Lung (tissue), 17 donors: ENCODE measurements at places on chromosomes 1 and 21.

GRCh38 chr1:225911191-225912130 lies 12.6 kb downstream of the PYCR2 start:
- DNase-seq = peak; percentile 77

DNA sequence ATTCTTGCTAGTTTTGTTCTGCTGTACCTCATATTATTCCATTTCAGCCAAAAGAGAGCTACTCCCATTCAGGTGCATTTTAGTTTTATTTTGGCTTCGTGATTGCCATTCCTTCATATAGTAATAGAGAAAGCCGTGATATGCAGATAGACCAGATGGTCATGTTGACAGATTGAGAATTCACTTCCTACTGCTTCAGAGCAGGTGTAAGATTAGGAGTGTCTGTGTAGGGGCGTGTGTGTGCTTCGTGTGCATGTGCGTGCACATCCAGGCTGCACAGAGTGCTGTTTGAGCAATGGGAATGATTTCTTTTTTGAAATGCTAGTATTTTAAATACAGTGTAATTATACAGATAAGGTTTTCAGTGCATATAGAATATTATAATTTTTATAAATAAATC lies 10.3 kb downstream of the NFIA start:
- DNase-seq = no peak

DNA sequence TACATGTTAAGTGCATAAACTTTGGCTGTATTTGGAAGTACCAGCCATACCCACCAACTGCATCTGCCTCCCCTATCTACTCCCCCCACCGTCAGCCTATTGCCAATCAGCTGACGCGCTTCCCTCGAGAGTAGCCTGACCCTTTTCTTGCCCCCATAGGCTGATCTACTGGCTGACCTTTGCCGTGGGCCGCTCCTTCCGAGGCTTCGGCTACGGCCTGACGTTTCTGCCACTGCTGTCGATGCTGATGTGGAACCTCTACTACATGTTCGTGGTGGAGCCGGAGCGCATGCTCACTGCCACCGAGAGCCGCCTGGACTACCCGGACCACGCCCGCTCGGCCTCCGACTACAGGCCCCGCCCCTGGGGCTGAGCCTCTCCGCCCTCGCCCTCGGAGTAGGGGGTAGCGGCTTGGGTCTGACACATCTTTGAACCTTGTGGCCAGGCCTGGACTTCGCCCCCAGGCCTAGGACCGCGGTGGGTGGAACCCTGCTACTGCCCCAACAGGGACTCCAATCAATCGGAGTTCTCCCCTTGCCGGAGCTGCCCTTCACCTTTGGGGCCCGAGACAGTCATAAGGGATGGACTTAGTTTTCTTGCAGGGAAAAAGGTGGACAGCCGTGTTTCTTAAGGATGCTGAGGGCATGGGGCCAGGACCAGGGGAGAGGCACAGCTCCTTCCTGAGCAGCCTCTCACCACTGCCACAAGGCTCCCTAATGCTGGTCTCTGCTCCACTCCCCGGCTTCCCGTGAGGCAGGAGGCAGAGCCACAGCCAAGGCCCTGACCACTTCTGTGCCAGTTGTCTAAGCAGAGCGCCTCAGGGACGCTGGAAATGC lies 4.0 kb downstream of the GLMP start:
- peak; percentile 77 for DNase-seq

DNA sequence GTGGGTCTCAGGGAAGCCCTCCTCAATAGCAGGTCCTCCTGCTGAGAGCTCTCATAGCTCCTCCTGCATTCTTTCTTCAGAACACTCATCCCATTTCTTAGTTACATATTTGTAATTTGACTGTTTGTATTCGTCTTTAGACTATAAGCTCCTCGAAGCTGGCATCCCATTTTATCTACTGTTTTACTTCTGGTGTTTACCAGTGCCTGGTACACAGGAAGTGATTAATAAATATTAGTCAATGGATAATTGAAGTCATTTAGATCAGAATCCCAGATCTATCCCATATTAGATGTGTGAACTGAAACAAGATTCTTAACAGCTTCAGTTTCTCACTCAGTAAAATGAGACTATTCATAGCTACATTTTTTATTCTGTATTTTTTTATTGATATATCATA lies 88.7 kb downstream of the PLPP3 start:
- no peak for DNase-seq

DNA sequence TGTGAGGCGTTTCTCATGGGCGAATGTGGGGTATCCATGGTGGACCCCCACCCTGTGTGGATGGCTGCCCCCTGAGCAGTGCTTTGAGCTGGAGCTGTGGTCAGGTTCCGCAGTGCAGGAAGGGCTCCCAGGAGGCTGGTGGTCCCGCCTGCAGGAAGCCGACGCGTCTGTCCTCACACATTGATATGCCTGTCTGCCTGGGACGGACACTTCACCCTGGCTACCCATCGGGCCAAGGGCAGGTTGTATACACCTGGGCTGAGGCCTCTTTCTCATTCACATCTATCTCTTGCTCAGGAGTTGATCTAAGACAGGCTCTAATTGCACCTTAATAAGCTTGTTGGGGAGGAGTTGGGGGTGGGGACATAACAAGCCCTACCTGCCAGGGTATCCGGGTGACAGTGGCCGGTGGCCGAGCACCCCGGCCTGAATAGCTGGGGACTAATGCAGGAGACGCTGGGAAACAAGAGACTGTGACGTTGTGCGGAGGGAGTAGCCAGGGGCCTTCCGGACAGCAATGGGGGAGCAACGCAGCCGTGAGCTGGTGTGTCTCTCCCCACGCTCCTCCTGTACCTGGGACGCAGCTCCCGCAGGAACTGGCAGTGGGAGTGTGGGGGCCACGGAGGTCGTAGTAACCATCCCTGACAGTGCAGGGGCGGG lies 21.7 kb downstream of the PDXK start:
- DNase-seq = peak; percentile 68

DNA sequence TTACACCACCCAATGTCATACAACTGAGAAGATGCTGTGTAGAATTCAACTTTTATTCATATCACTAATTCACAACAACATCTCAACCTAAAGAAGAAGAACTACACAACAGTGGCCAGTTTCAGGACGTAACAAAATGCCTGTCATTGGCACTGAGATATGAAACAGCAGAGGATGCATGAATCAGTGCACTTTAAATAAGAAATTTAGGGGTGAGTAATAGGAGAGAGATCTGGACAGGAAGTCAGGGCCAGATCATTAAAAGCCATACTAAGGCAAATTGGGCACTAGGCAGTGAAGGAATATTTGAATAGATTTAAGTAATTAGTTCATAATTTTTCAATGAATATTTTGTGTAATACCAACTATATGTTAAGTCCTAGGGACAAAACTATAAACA lies 510.5 kb downstream of the PLPP3 start:
- no peak for DNase-seq

GRCh38 chr1:94299627-94300553 lies 62.5 kb upstream of the ARHGAP29 start:
- DNase-seq = peak; percentile 61

- peak; percentile 74 for DNase-seq
These were observed 29.1 kb upstream of the GRHL3 start for GRCh38 chr1:24289937-24290595.

DNA sequence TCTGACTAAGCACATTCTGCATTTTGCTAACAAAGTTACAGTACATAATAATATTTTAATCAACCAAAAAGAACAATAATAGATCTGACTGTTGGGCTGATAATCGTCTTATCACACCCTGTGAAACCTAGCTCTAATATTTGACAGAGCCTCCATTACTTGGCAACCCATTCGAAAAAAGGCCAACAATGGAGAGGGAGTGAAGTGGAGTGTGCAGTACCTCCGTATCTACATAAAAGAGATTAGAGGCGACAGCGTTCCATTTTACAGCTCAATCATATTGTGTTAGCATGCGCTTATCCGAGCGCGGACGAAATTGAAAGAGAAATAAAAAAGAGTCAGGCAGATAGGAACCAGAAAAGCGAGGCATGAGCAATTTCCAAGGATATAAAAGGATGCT lies 137.3 kb upstream of the USH2A start:
- no peak for DNase-seq

- DNase-seq = peak; percentile 44
These were observed 134.7 kb downstream of the DMRTB1 start for GRCh38 chr1:53593758-53594380.

- no peak for DNase-seq
These were observed 296.0 kb downstream of the PTPRU start for GRCh38 chr1:29532285-29532684.

DNA sequence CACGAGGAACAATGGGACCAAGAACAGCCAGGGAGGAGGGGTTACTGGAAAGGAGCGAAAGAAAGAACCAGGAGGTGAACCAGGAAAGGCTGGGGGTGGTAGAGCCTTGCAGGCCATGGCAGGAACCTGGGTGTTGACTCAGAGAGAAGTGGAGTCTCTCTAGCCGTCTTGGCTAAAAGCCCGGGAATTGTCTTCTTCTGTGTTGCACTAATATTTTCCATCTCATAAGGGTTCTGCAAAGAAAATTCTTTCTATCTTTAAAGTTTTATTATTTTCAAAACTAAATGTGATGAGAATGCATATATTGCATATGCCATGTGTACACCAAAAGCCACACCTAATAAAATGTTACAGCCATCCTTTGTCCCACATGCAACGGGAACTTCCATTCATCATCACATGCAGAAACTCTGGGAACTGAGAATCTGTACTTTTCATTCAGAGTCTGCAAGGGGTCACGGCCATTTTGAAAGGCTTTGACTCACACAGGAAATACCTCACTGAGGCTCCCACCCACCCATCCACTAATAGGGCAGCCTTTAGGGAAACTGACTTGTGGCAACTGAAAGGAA lies 38.0 kb downstream of the ERG start:
- no peak for DNase-seq

GRCh38 chr1:153532181-153532580 lies 3.6 kb downstream of the S100A6 start:
- no peak for DNase-seq

GRCh38 chr1:20052386-20052785 lies 17.6 kb upstream of the PLA2G5 start:
- no peak for DNase-seq

DNA sequence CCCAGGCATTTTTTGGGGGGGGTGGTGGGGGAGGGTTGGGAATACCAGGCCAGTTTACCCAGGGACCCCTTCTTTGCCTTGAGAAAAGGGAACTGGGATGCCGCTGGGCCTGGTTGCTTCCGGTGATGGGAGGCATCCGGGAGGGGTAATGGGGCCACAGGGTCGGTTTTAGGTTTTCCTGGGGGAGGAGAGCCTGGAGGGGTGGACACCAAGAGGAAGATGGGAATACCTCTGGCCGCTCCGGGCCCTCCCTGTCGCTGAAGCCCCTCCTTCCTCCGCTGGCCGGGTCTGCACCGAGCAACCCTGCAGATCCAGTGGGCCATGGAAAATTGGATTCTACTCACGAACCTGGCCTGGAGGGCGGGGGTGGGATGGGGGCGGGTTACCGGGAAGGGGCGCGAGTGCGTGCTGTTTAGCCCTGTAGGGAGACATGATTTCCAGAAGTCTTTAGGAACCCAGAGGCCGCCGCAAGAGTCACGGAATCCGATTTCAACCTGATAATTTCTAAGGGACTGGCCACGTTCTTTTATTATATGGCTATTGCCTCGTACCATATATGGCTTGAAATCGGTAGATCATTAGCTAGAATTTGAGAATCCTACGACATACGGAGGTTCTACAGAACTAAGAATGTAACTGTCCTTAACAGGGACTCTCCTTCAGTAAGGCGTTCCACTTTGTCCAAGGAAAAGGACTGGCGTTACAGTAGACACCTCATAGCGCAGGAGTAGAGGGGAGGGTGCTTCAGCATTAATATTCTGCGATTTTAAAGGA lies 749 bp downstream of the AKIRIN1 start:
- peak; percentile 68 for DNase-seq

- DNase-seq = peak; percentile 16
These were observed 126.8 kb upstream of the COL6A1 start for GRCh38 chr21:45854690-45855247.

DNA sequence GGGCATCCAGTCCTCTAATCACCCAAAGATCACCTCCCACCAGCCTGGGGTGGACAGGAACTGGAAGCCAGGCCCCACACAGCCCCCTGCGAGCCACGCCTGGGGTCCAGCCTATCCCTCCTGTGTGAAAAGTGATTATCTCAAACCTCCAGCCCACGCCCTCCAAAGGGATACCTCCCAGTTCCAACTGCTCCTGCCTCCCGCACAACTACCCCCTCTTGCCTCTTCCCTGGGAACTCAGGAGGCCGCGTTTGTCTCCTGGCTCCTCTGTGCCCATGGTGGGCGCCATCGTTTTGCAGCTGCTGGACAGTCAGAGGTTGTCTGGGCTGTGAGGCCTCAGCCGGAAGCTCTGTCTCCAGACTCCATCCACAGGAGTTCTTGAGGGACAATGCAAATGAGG lies 305.9 kb downstream of the AJAP1 start:
- DNase-seq = no peak

DNA sequence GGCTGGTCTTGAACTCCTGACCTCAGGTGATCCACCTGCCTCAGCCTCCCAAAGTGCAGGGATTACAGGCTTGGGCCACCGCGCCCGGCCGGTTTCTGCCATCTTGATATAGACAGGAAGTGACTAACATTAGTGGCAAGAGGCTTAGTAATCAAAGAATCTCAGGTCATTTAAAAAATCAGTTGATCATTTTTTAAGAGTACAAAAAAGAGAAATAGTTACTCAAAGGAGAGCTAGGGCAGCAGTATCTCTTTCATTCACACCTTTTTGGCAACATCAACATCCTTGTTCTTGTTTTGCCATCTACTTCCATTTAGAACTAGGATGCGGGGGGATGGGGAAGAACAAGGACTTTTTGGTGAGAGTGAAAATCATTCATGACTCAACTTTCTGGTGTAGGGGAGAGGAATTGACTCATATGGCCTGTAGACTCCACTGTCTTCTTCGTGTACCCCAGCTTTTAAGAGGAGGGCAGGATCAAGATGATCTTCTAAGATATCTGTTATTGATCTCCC lies 8.8 kb downstream of the FCRLB start:
- no peak for DNase-seq

GRCh38 chr1:109241841-109242345 lies 7.4 kb upstream of the CELSR2 start:
- DNase-seq = no peak

DNA sequence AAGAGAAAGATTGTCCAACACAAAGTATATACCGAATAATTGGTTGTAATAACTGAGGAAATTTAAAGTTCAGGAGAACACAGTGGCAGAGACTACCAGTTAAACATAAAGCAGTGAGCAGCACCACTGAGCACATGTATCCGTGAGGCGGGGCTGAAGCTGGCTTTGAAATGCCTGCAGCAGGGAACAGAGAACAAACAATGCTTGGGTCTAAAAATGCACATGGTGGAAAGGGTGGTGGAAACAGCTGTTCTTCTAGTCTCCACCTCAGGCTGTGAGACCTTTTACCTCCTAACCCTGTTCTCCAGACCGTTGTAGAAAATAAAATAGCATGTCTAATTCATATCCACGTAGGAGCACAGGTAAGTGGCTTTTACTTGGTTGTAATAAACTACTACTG lies 7.7 kb upstream of the GNG4 start:
- no peak for DNase-seq

- DNase-seq = no peak
These were observed 3.7 kb downstream of the HSD11B1 start for GRCh38 chr1:209708297-209708696.

- peak; percentile 73 for DNase-seq
These were observed 1.2 kb downstream of the S100A10 start for GRCh38 chr1:151992303-151993083.

GRCh38 chr1:53512807-53513755 lies 53.9 kb downstream of the DMRTB1 start:
- DNase-seq = no peak

- DNase-seq = peak; percentile 41
These were observed at the start of gene MIA3 for GRCh38 chr1:222618001-222618879. TSS of gene MIA3 (plus strand) at chr1:222618097. CDS start at chr1:222618111, 14 bp downstream.
